ENCODE measurements at places on chromosomes 1 and 21.

DNA sequence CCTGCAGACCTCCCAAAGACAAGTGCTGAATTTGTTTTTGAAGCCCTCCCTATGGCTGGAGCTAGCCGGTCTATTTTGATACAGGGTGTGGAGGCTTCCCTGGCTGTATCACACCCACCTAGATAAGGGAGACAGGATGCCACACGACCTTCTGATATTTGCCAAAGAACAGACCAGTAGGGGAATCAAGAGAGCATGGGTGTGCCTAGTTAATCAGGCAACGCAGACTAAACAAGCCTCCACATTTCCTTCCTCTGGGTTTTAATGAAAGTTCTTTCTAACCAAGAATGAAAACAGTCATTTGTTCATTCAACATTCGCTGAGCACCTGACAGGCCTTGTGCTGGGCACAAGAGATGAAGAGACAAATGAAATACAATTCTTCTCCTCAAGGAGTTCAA lies 446.8 kb downstream of the PLPP3 start:
- DNase-seq: no peak

DNA sequence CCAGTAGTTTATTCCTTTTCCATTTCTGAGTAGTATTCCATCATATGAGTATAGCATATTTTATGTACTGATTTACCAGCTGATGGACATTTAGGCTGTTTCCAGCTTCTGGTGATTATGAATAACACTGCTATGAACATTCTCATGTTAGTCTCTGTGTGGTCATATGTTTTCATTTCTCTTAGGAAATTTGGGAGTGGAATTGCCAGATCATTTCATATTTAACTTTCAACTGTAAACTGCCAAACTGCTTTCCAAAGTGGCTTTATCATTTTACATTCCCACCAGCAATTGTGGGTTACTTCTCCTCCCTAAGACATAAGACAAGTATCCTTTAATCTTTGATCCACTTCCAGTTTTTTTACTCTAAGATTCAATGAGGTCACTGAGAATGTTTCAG lies 85.7 kb upstream of the RALGPS2 start:
- DNase-seq: no peak

- DNase-seq: peak; percentile 40
These were observed 41.1 kb upstream of the TNFRSF1B start for GRCh38 chr1:12125422-12126355.

GRCh38 chr1:230016159-230016558 lies 50.9 kb upstream of the GALNT2 start:
- DNase-seq: no peak

DNA sequence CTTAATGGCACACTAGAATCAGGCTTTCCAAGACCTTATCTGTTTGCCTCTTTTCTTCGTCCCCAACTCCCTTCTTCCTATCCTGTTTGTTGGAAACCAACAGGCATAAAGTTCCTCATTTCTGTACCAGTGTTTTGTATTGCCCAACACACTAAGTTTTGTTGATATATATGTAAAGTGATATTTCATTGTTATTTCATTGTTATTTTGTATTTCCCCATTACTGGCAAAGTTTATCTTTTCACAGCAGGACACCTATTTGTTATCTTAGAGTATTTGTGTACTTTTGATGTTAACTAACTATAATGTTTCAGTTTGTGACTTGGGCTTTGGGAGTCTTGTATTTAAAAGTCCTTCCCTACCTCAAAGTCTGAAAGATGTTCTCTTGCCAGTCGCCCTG lies 27.1 kb downstream of the FAM20B start:
- no peak for DNase-seq

DNA sequence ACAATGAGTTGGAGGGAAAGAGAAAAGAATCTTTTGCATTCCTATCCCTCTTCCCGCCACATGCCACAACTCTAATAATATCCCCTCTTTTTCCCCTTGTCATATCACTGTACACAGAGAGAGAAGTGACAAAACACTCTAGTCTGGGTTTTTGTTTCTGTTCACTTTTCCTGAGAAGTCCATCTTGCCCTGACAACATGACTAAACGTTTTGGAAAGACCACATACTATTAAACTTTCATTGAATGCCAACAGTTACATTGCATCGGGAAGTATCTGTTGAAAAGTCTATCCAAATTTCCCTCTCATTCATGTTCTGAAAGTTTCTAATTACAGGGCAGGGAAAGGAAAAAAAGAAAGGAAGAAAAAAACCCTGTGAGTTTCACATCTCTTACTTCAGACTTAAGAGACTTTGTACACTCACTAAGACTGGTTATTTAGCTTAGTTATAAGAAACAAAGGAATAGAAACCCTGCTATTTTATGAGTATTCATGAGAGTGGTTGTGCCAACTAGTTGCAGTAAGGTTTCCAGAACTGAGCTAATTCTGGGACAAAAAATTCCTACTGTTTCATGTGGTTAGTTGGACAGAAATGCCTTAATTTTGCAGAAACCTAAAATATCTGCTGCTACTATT lies 16.9 kb downstream of the PLA2G4A start:
- no peak for DNase-seq

DNA sequence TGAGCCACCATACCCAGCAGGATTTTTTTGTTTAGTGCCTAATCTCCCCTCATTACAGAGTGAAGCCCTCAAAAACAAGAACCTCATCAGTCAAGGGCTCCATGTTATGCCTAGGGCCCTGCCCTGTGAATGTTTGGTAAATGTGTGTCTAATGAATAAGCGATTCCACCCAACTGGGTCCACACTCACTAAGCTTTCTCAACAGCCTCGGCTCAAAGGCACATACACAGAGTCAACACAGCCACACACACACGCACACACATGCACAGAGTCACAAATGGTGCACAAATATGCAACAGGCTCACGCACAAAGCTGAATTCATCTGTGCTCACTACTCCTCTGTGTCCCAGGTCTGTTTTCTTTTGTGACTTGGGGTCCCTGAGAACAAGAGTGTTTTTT lies 11.7 kb upstream of the SYNC start:
- DNase-seq: no peak

- no peak for DNase-seq
These were observed 56.5 kb upstream of the SELENON start for GRCh38 chr1:25743164-25744139.

DNA sequence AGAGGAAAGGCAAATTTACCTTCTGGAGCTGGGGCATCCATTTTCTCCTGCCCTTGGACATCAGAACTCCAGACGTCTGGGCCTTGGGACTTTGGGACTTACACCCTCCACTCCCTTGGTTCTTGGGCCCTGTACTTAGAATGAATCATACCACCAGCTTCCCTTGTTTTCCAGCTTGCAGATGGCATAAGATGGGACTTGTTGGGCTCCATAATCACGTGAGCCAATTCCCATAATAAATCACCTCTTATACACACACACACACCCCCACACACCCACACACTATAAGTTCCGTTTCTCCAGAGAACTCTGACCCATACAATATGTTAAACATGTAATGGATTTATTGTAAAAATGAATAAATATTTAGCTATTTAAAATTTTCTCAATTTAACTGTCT lies 185.7 kb downstream of the GIPC2 start:
- DNase-seq: no peak

- DNase-seq: no peak
These were observed 180.0 kb upstream of the LMO4 start for GRCh38 chr1:87148661-87149060.

- DNase-seq: no peak
These were observed 430 bp downstream of the BTG2 start for GRCh38 chr1:203305809-203306088.

- no peak for DNase-seq
These were observed 5.3 kb downstream of the DENND2D start for GRCh38 chr1:111195002-111195684.

DNA sequence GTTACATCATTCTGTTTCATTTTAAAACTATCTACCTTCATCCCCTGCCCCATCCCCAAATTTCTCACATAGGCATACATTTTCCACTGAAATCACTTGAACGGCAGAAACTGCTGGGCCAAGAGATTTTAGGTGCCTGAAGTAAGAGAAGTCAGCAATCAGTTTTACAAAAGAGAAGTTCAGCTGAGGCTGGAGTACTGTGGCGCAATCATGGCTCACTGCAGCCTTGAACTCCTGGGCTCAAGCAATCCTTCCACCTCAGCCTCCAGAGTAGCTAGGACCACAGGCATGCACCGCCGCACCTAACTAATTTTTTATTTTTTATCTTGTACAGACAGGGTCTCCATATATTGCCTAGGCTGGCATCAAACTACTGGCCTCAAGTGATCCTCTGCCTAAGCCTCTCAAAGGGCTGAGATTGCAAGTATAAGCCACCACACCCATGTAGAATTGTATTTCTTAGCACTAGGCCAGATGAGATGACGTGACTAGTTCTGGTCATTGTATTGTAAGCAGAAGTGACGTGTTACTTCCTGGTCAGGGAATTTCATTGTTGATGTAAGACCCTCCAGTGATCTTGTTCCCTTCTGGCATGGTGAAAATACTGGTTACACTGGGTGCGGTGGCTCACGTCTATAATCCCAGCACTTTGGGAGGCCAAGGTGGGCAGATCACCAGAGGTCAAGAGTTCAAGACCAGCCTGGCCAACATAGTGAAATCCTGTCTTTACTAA lies 7.1 kb downstream of the BECN2 start:
- no peak for DNase-seq

- peak; percentile 88 for DNase-seq
These were observed at the start of gene IFI16 for GRCh38 chr1:159009704-159010361. Gene IFI16 (plus strand): TSS chr1:159009907. CDS start chr1:159014681, 4,774 bp downstream.

DNA sequence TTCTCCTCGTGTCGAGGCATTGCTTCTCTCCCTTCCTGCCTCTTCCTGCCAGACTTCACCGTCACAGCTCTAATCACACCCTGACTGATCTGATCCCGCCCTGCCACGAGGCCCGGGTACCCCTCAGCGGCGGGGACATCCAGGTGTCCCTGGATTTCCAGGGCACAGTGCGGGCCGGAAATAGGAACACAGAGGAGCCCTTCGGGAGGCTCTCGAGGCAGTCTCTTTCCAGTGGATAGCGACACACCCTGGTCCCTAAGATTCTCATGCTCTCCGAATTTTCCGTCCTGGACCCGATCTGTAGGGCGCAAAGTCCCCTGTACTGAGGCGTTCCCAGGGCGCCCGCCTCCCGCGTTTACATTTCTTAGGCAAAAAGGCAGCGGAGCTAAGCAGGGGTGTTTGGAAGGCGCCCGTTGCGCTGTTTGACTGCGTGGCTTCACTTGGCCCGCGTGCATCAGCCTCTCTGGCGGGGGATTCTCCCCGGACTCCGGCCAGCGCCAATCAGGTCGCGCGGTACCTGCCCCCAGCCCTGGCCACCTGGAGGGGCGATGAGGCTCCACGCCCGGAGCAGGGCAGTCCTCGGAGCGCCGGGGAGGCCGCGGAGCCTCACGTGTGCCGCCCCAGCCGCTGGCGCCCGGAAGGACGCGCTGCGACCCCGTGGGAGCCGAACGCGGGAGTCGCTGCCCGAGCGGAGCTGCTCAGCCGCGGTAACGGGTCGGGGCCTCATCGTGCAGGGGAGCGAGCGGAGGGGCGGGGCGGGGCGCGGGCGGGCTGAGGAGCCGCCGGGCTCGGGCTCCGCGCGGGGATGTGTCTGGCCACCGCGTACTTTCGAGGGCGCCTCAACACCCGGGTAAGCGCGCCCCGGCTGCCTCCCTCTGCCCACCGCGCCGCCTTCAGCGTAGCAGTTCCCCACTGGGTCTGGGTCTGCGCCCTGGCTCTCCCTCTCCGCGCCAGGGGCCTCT lies at the start of gene FAM163A:
Gene FAM163A (plus strand): TSS at position 575 of the 962 bp plus-strand sequence. CDS start 69,807 bp downstream, outside the sequence.
- peak; percentile 27 for DNase-seq

GRCh38 chr1:226525750-226526149 lies 22.8 kb upstream of the STUM start:
- no peak for DNase-seq

DNA sequence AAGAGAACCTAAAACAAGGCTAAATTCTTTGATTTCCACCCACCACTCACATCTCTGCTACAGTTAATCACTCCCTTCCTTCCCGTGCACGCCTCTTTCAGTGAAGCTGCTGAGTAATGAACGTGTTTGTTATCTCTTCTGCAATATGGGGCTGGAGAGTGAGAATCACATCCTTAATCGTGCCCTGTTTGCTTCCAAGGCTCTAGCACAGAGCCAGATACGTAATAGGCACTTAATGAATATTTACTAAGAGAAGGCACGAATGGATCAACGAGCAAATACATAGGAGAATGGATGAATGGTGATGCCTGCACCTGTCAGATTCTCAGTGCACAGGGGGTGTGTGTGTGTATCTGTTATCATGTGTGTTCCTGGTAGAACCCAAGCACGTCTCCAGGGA lies 22.1 kb upstream of the FAM43B start:
- no peak for DNase-seq

DNA sequence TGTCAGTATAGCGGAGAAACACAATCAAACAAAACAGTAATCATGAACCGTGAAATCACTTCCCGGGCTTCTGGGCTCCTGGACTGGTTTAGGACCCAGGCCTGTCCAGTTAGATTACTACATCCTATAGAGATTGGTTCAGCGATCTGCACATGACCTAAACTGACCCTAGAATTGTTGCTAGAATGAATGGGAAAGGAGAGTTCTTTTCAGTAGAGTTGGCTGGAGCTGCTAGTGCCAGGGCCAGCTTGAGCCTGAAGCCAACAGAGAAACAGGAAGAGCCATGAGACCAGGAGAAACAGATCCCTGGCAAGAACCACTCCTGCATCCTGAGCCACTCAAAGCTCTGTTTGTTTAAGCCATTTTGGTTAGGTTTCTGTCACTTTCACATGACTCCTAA lies 474.3 kb upstream of the C1orf87 start:
- no peak for DNase-seq

DNA sequence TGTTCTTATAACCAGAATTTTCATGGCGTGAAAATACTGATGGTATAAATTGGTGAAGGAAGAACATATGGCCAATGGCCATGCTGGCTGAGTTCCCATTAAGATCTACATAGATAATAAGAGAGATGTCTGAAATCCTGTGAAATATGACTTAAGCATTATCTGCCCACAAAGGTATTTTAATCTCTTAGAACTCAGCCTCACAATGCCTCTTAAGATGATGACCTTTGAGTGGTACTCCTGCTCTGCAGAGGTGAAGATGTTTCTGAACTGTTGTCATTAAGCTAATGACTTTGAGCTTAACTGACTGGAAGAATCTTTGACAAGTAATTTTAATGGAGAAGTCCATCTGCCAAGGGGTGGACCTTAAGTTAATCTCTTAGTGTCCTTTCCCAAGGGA lies 148.7 kb downstream of the ZNF326 start:
- DNase-seq: no peak

GRCh38 chr1:93766451-93766850 lies 84.8 kb upstream of the BCAR3 start:
- no peak for DNase-seq

DNA sequence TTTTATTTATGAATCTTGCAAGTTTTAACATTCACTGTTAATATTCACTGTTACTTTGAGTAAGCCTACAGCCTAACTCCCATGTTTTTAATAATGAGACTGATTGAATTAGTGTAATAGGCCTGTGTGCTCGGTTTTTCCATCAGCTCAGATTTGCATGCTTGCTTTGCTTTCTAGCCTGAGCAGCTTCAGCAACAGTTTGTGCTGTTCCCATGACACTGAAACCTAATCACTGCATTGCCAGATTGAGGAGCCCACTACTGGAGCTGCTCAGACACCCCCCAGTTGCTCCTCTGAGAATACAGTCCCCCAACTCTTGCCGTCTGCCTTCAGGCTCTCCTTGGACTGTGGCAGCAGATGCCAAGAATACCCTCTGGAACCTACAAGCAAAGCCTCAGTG lies 695.4 kb downstream of the BRINP3 start:
- DNase-seq: no peak

- DNase-seq: no peak
These were observed 57.5 kb upstream of the ETV3 start for GRCh38 chr1:157195521-157196244.

GRCh38 chr1:206824331-206824730 lies 41.1 kb upstream of the IL20 start:
- DNase-seq: no peak
